ENCODE measurements at places on chromosomes 16 and 17.

GRCh38 chr16:3021449-3022207 lies 1.5 kb downstream of the TNFRSF12A start:
- DNase-seq, result peak; percentile 90

GRCh38 chr16:70393662-70394061 lies 45.2 kb downstream of the ST3GAL2 start:
- no peak for DNase-seq

- no peak for DNase-seq
Measured at GRCh38 chr17:13010959-13011358, 6.9 kb downstream of the ELAC2 start.

- no peak for DNase-seq
Measured at GRCh38 chr17:45973946-45974859, 24.8 kb upstream of the STH start.

DNA sequence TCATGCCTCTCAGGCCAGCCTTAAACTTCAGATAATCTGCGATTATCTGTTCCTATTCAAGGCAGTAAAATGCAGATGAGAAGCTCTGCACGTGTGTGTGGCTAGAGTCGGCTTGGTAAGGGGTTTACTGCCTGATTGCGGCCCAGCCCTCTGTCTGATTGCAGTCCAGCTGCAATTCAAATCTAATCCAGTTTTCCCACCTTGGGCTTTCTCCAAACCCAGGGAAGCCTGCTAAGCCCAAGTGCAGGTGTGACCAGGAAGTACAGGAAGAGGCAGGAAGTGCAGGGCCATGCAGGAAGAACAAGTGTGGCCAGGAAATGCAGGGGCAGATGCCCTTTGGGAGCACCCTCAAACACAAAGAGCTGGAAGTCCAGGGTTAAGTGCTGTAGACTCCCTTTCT lies 314.9 kb downstream of the CEP112 start:
- no peak for DNase-seq

DNA sequence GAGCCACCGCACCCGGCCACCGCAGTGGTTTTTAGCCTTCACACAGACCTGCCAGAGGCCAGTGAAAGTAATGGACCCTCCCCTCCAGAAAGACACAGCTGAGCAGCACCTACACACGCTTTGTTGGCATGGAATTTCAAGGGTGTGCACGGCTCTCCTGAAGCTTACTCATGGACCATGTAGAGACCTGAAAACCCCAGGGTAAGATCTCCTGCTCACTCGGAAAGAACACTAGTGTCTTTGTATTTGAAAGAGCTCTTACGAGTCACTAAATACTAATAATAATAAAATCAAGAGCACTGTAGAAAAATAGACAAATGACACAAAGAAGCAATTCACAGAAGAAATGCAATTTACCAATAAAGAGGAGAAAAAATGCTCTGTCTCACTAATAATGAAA lies 20.0 kb downstream of the SLC43A2 start:
- DNase-seq, result no peak

DNA sequence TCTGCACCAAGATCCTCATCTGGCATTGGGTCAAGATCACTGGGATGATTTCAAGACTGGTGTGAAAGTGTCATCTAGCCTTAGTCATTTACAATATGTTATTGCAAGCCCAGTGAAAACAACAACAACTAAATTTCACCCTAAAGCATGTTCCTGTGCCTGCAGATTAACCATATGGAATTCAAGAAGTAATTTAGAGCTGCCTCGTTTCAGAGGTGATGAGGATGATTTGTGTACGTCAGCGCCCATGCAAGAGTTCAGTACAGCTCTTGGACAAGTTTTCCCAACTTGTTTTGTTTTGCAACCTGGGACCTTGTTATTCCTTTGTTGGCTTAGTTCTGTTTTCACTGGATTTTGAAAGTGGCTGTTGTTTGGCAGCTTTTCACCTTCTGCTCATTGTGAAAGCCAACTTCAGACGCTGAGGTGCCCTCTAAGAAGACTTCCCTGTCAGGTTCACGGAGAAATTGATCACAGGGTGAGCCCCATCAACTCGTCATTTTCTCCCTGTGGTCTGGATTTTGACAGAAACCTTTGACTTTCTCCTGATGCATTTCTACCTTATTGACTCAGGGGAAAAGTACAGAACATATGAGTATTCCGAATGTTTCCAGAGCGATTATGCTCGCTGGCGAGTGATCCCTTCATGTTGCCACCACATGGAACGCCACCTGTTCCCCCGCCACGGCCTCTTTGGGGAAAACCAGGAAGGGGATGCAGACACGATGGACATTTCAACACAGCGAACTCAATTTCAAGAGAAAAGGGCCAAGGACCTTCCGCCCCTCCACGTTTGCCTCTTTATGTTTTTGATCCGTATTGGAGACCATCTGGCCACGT lies 85.6 kb downstream of the FOXL1 start:
- DNase-seq, result peak; percentile 49

DNA sequence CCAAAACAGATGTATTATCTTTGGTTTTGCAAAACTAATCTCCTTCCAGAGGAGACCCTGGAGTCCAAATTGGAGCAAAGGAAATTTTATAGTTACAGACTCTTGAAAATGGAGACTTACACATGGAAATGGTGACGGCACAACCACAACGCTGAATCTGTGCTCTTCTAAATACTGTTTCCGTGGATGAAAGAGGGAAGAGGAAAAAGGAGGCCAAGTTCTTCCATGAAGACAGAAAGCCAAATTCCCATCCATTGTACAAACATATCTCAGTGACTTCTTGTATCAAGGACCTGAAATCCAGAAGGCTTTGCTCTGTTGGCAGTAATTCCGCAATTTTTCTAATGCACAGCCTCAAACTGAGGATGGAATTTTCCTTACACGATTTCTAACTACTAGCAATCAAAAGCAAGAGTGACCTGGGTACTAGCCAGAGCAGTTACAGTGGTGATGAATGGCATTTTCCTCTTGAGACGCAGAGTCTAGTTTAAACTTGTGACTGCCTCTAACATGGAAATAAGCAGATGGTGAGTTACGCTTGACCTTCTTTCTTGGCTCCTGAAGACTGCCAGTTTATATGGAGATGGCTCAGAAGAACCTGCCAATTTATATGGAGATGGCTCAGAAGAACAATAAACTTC lies 38.5 kb downstream of the VPS53 start:
- DNase-seq, result peak; percentile 33

- no peak for DNase-seq
Measured at GRCh38 chr17:76369379-76369778, 15.0 kb upstream of the SPHK1 start.

GRCh38 chr16:30533748-30534367 lies 800 bp downstream of the ZNF747 start:
- no peak for DNase-seq

- no peak for DNase-seq
Measured at GRCh38 chr16:75075688-75076268, 40.8 kb downstream of the LDHD start.

GRCh38 chr17:39400547-39401411 lies 647 bp downstream of the FBXL20 start:
- peak; percentile 15 for DNase-seq

DNA sequence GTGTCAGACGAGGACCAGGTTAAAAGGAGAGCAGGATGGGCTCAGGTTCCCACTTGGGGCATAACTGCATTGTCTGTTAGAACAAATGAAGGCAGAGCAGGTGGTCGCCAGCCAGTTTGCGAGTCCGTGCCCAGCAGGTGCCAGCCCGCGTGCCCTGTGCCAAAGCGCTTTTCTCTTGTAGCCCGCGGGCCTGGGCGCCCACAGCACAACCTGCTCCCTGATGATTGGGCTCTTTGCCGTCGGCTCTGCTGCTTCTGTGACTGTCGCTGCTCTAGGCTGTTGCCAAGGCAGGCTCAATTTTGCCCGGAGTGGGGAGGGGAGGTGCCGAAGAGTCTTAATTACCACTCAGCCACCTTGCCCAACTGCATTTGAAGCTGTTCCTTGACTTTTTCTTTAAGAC lies 21.1 kb downstream of the KNOP1 start:
- DNase-seq, result no peak

DNA sequence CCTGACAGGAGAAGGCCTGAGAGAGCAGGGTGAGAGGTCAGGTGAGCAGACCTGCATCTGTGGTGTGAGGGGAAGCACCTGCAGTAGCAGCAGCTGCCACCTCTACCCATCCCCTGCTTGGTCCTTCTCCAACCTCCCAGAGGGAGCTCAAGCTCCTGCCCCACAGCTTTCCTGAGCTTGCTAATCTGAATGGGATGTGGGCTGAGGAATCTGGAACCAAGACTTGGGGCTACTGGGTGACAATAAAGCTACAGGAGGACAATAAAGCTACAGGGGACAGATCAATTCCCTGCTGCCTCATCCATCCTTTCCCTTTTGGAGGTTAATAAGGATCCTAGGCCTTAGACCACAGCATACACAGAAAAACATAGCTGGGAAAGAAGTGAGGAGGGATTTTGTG lies 4.9 kb upstream of the TBX4 start:
- no peak for DNase-seq

GRCh38 chr16:24754543-24754942 lies 25.1 kb downstream of the TNRC6A start:
- no peak for DNase-seq

DNA sequence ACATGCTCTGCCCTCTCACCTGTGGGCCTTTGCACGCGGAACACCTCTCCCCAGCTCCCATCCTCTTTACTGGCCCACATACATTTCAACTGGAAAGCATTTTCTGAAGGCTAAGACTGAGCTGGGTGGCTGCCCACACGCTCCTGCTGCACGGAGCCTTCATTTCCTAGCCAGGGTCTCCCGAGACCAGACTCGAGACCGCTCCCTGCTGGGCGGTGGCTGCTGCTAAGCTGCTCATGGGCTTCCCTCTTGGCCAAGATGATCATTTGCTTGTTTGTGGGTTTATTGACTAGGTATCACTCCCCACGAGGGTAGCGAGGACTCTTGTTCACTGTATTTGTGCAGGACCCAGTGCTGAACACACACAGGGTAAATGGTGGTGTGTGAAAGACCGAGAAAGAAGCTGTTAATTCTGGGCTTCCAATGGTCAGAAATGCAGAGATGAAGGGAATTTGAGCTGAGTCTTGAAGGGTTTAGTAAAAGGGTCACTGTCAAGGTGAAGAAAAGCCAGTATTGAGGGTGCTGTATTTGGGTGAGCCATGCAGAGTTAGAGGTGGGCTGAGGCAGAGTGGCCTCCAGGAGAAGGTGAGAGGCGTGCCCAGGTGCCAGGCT lies 907 bp downstream of the TRAPPC2L start:
- peak; percentile 71 for DNase-seq

DNA sequence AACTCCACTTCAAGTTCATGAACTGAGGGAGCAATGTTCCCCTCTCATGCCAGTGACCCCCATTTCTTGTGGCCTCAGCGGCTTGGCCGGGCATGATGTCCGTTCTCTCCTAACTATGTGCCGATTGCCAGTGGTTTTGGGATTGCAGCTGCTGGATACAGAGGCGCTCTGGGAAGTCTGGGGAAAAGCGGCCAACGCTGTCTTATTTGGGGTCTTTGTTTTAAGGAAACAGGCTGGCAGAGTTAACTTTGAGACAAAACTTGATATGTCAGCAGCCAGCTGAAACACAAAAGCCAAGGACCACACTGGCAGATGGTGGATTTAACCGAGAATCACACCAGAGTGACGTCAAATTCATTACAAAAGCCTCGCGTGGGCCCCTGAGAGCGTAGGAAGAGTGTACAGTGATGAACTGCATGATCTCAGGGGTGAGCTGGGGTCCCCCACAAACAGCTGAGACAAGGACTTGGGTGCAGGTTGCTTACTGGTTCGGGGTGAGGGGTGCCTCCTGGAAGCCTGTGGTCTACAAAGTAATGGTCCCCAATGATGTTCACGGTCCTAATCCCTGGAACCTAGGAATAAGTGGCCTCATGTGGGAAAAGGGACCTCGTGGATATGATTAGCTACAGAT lies 180.4 kb downstream of the IRF8 start:
- DNase-seq, result peak; percentile 45

DNA sequence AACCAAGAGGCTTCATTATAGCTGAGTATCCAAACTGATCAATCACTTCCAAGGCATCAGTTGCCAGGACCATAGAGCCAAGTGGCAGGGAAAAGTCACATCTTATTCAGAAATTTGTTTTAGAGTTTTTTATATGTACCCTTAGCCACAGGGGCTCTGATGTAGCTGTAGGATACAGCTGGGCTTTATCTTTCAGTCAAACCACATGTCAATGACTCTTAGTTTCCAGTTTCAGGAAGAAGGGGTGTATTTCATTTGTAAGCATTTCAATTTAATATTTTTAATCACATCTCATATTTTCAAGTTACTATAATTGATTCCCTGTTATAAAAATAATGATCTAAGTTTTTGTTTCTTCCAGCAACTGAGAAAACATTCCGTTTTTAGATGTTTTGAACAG lies 2.9 kb upstream of the FLCN start:
- no peak for DNase-seq

DNA sequence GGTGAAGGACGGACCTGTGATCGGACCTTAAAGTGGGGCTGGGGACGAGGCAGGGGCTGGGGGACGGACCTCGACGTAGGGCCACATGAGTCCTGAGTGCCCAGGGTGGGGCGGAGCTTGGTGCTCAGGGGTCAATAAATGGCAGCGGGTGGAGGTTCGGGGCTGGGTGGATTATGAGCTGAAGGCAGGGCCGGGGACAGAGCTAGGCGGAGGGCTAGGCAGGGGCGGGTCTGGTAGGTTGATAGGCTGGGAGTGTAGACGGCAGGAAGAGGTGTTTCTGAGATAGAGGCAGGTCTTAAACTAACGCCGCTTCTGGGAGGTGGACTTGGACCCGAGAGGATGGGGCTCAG lies 733 bp downstream of the CHRNB1 start:
- DNase-seq, result peak; percentile 57

- DNase-seq, result no peak
Measured at GRCh38 chr17:78514521-78514920, 62.7 kb downstream of the DNAH17 start.

DNA sequence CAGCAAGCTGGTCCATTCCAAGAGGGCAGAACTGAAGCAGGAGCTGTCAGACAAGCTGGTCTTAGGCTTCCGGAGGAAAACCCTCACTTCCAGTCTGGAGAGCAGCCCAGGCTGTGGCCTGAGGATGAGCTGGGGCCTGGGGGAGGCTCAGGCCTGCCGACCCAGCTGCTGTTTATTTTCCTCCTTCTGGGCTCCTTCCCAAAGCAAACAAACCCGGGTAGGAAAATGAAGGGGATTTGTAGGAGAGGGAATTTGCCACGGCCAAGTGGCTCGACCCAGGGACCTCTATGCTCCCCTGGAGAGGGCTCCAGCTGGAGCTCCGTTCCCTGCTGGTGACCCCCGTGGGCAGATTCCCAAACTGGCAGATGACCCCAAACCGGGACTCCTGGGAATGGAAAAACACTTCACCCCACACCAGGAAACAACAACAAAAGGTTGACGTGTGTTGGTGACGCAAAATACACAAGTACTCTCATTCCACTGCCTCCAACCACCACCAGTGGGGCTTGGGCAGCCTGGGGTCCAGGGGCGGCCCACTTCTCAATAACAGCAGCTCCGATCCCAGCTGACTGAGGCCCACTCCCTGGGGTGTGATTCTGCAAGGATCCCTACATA lies 8.8 kb downstream of the JUP start:
- DNase-seq, result peak; percentile 94

GRCh38 chr17:78075545-78075944 lies 53.0 kb downstream of the TMC6 start:
- DNase-seq, result no peak

- no peak for DNase-seq
Measured at GRCh38 chr17:43314611-43315011, 80.8 kb upstream of the RNU2-1 start.

GRCh38 chr17:50758524-50758923 lies 8.8 kb downstream of the ANKRD40CL start:
- DNase-seq, result no peak
